ENCODE measurements at places on chromosomes 16 and 17.

DNA sequence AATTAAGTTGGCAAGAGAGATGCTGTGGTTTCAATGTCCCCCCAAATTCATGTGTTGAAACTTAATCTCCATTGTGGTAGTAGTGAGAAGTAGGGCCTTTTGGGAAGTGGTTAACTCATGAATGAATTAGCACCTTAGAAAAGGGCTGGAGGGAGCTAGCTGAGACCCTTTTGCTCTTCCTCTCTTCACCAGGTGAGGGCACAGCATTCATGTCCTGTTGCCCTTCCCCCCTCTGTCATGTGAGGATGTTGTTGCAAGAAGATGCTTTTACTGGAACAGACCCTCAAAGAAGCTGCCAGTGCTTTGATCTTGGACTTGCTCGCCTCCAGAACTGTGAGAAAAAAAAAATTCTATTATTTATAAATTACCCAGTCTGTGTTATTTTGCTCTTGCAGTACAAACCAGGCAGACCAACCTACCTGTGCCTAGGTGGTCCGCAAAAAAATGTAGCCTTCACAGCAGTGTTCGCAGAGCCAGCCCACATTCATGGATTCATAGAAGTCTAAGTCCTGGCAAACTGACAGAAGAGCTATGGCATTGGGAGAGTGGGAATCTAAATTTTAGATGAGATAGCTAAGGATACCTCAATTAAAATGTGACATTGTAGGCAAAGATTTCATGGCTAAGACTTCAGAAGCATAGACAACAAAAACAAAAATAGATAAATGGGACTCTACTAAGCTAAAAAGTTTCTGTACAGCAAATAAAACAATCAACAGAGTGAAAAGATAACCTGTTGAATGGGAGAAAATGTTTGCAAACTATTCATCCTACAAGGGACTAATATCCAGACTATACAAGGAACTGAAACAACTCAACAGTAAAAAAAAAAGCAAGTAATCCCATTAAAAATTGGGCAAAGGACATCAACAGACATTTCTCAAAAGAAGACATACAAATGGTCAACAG is 32.0 kb upstream of the ABCA5 start:
- DNase-seq, result no peak

GRCh38 chr17:43755389-43755875 is 3.2 kb downstream of the SOST start:
- no peak for DNase-seq

DNA sequence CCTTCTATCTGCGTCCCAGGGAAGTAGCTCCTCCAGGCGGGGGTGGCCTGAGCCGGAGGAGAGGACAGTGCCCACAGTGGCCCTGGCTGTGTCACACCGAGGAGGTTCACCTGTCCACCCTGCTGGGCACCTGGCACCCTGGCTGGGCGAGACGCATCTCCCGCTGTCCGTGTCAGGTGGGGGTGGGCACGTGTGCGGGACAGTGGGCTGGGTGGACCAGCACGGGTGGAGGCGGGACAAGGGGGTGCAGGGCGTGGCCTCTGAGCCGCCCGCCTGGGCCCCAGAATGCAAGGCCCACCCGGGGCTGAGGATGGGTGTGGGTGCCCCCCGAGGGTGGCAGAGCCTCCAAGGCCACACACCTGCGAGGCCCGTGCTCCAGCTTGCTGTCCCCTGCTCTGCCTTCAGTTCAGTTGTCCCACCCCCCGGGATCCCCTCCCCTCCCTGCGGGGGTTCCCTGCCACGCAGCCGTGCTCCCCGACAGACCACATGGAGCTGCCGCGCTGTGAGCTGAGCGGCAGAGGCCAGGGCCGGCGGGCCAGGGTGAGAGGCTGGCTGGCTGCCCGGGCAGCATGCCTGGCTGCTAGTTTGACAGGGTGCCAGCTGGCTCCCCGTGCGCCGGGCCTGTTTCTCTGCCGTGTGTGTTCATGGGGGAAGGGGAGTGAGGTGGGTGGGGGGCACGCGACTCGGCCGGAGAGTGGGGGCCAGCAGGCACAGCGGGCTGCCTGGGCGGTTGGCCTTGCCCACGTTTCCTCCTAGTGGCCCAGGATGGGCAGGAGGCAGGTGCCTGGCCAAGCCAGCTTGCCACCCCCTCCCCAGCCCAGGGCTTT is 33.9 kb downstream of the BAHCC1 start:
- no peak for DNase-seq

DNA sequence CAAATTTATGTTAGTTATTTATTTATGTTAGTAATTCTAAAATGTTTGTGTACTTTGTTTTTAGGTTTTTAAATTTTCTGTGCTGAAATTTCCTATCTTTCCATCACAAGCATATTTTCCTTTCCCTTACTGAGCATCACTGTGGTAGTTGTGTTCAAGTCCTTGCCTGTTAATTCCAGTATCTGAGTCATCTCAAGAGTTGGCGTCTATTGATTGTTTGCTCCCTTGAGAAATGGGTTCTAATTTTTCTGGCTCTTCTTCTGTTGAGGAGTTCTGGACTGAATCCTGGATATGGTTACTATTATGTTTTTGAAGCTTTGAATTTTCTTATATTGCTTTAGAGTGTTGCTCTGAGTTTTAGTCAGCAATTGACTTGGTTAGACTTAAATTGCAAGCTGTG is 56.3 kb downstream of the GAN start:
- DNase-seq, result no peak

GRCh38 chr16:81937305-81938038 is 73.8 kb downstream of the SDR42E1 start:
- DNase-seq, result no peak

- no peak for DNase-seq
These were observed 32.9 kb downstream of the SNX29 start for GRCh38 chr16:12009462-12009861.

DNA sequence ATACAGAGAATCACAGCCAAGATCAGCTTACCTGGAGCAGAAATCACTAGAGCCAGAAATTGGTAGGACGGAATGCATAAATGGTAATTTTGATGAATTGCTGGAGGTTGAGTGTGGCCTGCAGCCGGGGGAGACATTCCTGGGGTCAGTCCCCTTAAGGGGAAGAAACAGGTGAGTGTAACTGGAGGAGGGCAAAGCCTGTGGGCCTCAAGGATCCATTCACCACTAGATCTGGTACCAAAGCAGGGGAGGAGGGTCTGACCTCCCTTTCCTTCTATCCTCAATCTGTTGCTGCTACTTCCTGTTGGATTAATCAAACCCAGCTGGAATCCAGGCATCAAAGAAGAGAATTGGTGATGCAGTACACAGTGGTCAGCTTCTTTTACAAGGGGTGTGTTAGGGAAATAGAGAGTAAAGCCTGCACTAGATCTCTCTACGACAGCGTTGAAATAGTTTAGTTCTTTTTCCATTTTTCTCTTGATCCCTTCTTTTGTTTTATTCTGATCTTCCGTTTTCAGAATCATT is 8.6 kb upstream of the ABCA9 start:
- no peak for DNase-seq

DNA sequence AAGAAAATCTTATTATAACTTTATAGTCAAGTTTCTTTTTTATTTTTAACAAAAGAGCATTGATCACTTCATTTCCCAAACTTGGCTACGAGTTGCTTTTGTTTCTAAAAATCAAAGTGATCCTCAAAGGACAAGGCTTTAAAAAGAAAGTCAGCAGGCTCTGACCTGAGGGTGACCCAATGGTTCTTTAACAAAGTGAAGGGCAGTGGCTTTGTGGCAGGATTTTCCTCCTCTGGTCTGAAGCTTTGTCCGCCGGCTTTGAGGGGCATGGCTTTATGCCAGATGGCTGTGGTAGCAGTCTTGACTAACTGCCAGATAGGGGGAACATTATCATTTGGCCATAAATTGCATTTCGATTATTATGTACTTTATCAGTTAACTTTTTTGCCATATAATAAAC is 28.5 kb downstream of the IQCK start:
- DNase-seq, result no peak

DNA sequence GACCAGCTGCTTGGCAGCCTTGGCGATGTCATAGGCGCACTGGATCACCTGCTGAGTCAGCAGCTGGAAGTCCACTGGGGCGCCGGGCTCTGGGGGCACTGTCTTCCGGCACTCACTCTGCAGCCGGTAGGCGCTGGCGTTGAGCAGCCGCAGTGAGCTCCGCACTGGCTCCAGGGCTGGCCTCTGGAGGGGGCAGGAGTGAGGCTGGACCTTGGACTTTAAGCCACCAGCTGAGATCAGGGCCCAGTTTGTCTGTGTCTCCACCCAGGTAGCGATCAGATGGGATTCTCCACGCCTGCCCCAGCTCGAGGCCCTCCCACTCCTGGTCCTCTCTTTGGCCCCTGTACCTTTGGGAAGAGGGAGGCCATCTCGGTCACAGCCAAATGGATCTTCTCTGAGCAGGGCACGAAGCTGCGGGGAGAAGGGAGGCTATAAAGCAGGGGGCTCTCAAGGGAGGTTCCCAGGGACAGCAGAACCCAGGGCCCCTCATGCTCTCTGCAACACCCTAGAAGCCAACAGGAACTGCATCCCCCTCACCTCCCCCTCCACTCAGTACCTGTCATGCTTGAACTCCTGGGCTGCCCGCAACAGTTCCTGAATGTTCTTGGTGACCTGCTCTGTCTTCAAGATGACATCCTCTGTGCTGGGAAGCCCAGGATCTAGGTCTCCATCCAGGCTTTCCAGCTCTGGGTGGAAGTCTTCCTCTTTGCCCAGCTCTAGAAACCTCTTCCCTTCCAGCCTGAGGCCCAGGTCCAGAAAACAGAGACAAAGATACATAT is 6.4 kb downstream of the TP53I13 start:
- DNase-seq, result no peak

GRCh38 chr17:12040478-12040877 is 19.8 kb downstream of the MAP2K4 start:
- no peak for DNase-seq

DNA sequence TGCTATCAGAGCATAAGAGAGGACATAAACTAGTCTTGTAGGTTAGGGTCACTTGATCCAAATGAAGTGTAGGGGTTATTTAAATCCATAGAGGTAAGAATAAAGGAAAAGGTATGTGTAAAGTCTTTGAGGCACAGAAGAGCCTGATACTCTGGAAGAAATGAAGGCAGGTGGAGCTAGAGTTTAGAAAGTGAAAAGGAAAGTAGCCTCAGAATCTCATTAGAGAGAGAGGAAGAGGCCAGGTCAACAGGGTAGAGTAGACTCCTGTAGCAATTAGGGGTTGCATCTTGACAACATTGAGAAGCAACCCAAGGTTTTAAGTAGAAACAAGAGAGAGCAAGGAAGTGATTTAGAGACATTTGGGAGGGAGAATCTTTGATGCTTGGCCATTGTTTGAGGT is 235.2 kb upstream of the SOX9 start:
- no peak for DNase-seq

GRCh38 chr17:17405673-17406072 is 71.1 kb upstream of the MED9 start:
- DNase-seq, result no peak

- DNase-seq, result no peak
These were observed 338.3 kb downstream of the CA10 start for GRCh38 chr17:51820252-51820651.

- no peak for DNase-seq
These were observed 37.5 kb downstream of the SPECC1 start for GRCh38 chr17:20046629-20047028.

DNA sequence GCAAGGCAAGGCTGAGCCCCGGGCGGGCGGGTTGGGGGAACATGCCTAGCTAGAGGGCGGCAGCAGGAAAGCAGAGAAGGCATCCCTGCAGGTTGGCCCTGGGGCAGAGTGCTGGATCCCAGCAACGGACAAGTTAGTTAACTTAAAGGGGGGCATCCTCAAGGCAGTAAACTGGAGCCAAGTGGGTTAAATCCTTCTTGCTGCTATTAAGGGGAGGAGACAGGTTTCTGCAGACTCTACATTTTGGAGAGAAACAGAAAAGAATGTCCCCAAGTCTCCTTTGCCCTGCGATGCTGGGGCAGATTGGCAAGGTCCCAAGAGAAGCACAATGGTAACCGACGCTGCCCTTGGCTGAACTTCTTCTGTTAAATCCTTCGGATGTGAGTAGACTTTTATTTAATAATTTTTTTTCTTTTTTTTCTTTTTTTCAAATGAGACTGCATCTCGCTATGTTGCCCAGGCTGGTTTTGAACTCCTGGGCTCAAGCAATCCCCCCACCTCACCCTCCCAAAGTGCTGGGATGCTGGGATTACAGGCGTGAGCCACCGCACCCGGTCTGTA is 14.0 kb downstream of the ATP5PD start:
- no peak for DNase-seq

Measured in activated CD8-positive, alpha-beta memory T cell treated with anti-CD3 and anti-CD28 coated beads for 1 hour (primary cell).